ELF-1 (cell line): ENCODE measurements at places on chromosomes 7 and 10.
A peak's percentile ranks its signal among the peaks of the same experiment; 100 is the strongest.

DNA sequence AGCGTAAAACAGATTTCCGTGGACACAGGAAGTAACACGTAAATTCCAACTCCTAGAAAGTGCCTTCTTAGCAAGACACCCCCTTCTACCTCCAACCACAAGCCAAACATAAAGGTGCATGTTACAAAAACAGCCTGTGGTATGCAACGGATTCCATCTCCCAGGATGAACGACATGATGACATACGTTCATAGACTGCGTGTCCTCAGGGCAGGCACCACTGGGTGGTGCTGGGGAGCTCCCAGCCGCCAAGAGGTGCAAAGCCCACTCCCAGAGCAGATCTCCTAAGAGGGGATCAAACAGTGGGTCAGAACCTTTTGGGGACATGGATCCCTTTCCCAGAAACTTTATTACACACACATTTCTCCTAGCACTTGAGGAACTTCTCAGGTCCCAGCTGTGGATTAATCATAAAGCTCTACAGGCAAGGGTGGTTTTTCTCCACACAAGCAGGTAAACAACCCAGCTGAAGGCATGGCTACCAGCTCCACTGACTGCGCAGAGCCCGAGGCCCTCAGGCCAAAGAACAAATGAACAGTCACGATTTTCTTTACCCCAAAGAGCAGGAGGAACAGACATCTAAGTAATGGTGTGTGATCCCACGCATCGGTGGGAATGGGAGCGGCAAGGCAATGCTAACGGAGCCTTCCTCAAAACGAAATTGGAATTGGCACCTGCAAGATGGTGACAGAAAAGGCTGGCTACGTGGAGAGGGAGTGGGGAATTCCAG lies 13.8 kb downstream of the PSAP start:
- peak; percentile 67 for DNase-seq

GRCh38 chr7:117870448-117871130 lies 2.7 kb downstream of the CTTNBP2 start:
- no peak for DNase-seq

DNA sequence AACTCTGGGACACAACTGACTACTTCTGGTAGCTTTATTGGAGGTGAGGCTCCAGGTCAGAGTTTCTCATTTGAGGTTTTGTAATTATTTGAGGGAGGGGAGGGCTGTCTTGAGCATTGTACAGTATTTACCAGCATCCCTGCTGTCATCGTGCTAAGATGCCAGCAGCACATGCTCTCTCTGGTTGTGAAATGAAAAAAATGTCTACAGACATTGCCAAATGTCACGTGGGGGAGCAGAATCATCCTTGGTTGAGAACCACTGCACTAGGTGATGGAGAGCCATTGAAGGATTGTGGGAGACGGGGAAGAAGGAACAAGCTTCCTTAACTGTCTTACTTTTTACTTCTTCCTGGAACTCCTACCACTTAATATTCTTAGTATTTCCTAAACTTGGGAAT lies 5.0 kb downstream of the SEPTIN7 start:
- DNase-seq: no peak

GRCh38 chr10:51162002-51162401 lies 87.7 kb downstream of the PRKG1 start:
- DNase-seq: no peak

- peak; percentile 44 for DNase-seq
Measured at GRCh38 chr10:100033766-100034418, 24.1 kb upstream of the DNMBP start.

- peak; percentile 57 for DNase-seq
Measured at GRCh38 chr7:121530227-121531174, 134.4 kb upstream of the FAM3C start.

- peak; percentile 52 for DNase-seq
Measured at GRCh38 chr10:27413387-27413786, 90.7 kb upstream of the RAB18 start.

GRCh38 chr10:32377458-32378259 lies 30.7 kb upstream of the EPC1 start:
- DNase-seq: peak; percentile 11

- no peak for DNase-seq
Measured at GRCh38 chr10:121216721-121217181, 365.6 kb downstream of the WDR11 start.

- DNase-seq: no peak
Measured at GRCh38 chr10:11024596-11024995, 6.9 kb downstream of the CELF2 start.

DNA sequence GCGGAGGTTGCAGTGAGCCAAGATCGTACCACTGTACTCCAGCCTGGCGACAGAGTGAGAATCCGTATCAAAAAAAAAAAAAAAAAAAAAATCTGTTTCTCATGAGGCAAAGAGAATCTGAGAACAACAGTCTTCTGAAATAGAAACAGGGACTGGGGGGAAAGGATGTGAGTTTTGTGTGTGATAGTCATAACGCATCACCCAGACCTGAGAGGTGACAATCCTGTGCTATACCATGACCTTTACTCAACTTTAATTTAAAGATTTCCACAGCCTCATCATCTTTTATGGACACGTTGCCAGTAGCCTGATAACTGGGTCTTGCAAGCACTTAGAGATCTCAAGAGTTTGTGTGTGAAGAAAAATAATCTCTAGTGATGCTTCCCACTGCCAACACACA lies 2.3 kb downstream of the ATXN7L1 start:
- DNase-seq: no peak

- DNase-seq: peak; percentile 34
Measured at GRCh38 chr7:90596671-90597562, 796 bp downstream of the CDK14 start.

- peak; percentile 64 for DNase-seq
Measured at GRCh38 chr7:97580205-97580604, 151.7 kb upstream of the TAC1 start.

DNA sequence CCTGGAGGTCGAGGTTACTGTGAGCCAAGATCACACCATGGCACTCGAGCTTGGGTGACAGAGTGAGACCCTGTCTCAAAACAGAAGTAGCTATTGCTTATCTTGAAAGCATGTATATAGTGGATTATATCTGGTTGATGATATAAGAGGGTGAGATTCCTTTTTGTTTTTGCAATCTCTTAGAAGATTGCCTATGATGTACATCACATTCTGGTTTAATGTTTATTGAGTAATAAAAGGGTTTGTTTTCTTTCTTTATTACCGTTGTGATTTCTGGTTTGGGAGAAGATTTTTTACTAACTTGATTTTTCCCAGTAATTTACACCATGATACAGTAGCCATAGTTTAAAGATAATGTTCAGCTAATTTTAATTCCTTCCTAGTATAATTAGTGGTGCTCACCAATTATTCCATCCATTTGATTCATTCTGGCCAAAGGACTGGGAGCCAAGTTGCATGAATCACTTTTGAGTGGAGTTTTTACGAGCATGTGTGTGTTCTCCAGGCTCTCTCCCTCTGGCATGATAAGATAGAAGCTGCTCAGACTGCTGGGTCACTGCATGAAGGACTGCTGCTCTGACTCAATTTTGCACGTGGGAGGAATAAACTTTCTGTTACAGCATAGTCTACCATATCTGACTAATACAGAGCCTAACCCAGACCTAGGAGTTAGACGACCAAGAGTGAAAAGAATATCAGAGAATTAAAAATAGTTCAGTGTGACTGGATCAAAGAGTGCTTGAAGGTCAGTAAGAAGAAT lies 13.5 kb upstream of the TSPAN13 start:
- DNase-seq: peak; percentile 40

GRCh38 chr10:99280472-99280871 lies 44.8 kb upstream of the HPSE2 start:
- DNase-seq: no peak

GRCh38 chr10:19947656-19948055 lies 131.4 kb downstream of the PLXDC2 start:
- no peak for DNase-seq

- no peak for DNase-seq
Measured at GRCh38 chr10:44934416-44935200, 23.5 kb downstream of the TMEM72 start.

DNA sequence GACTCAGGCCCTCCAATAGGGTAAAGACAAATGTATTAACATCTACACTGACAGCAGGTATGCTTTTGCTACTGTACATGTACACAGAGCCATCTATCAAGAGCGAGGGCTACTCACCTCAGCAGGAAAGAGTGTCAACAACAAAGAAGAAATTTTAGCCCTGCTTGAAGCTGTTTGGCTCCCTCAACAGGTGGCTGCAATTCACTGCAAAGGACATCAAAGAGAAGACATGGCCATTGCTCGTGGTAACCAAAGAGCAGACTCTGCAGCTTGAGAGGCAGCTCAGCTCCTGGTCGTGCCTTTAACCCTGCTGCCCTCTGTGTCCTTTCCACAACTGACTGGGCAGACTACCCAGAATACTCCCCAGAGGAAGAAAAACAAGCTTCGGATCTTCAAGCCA lies 5.1 kb downstream of the AKR1B15 start:
- DNase-seq: peak; percentile 50

DNA sequence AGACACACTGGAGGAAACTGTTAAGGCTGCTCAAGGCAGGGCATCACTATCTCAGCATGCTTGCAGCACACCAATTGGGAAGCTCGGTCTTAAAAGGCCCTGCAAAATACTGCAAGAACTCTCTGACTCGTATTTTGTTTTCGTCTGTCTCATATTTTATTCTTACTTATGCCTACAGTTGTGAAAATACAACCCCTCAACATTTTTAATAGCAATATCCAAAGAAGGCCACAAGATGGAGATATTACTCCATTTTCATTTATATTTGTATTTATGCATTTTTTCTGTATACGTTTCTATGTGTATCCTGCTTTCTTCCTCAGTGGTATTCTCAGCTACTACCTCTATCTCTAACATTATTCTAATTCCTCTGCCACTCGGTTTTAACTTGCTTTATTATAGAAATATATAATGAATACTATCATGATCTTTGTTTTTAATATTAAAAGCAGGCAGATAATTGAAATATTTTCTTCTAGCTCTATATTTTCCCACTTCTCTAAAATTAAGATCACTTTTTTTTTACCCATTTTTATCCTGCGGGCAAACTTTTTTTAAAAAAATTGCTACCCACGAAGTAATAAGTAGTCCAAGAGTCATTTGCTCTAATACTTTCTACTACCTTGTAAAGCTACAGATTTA lies 10.0 kb downstream of the DNAJC1 start:
- DNase-seq: no peak

GRCh38 chr7:104758504-104758903 lies 255.5 kb upstream of the KMT2E start:
- DNase-seq: no peak

GRCh38 chr10:123507298-123507697 lies 158.9 kb upstream of the GPR26 start:
- no peak for DNase-seq
